Activated CD8-positive, alpha-beta memory T cell treated with anti-CD3 and anti-CD28 coated beads for 24 hours (primary cell): ENCODE measurements at places on chromosomes 2 and 18.

GRCh38 chr18:9987931-9988330 lies 74.1 kb downstream of the VAPA start:
- no peak for DNase-seq

DNA sequence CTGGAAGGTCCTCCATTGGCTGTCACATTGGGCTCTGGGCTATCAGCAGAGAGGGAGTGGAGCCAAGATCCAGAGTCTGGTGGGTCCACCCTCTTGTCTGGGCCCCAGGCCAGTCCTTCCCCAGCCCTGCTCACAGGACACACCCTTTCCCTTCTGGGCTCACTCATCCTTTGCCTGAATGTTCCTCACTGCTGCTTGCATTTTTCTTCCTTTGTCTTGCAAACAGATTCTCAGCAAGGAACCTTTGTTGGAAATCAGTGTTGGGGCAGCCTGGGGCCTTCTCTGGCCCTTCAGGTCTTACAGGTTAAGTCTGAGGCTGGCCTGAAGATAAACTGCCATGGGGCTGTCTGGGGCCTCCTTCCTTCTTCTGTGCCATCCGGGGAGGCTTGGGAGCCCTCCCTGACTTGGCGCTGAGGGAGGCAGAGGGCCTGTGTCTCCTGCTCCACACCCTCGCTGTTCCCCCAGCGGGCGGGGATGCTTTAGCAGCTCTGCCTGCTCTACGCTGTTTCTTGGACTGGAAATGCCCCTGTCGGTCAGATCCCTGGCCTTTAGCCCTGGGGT lies 11.5 kb upstream of the CELF4 start:
- DNase-seq: no peak

- DNase-seq: no peak
Observed at GRCh38 chr18:63040788-63041410, 278.7 kb downstream of the BCL2 start.

DNA sequence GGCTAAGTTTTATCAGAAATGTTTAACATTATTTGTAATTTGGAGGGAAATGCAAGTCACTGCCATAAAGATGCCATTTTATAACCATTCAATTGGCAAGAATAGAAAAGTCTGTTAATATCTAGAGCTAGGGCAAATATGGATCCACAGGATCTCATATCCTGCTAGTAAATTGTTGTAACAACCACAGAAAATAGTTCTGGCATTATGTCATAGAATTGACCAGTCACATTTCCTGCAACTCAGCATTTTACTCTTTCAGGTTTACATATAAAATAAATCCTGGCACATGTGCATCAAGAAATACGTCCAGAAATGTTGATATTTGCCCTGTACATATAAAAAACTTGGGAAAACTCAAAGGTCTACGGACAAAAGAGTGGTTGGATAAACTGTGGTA lies 32.9 kb downstream of the OSBPL6 start:
- no peak for DNase-seq

DNA sequence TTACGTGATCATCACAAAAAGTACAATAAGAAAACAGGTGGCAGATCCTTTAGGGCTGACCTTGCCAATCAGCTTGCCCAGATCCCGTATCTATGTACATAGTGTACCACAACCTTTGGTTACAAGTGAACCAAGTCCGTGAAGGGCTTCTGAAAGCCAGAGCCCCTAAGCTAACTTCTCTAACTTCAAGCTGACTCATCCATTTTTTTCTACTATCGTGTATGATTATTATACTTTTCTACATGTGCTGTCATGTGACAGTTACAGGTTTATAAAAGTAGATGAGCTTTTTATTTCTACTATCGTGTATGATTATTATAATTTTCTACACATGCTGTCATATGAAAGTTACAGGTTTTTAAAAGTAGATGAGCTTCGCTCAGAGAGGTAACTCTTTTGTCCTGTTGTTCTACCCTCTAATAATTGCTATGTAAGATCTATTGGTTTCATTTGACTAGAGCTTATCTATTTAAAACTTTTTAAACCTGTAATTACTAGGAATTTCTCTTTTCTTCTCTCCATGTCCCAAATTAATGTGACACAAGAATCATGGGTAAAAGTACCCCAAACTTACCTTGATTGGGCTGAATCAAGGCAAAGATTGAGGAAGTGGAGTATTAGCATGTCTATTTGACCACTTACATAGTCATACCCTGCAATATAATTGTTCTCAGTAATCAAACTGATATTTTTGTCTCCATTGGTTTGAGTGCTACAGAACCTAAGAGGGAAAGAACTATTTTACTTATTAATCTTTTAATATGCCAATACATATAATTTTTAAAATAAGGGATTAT lies 29.4 kb upstream of the DNAH7 start:
- DNase-seq: no peak

DNA sequence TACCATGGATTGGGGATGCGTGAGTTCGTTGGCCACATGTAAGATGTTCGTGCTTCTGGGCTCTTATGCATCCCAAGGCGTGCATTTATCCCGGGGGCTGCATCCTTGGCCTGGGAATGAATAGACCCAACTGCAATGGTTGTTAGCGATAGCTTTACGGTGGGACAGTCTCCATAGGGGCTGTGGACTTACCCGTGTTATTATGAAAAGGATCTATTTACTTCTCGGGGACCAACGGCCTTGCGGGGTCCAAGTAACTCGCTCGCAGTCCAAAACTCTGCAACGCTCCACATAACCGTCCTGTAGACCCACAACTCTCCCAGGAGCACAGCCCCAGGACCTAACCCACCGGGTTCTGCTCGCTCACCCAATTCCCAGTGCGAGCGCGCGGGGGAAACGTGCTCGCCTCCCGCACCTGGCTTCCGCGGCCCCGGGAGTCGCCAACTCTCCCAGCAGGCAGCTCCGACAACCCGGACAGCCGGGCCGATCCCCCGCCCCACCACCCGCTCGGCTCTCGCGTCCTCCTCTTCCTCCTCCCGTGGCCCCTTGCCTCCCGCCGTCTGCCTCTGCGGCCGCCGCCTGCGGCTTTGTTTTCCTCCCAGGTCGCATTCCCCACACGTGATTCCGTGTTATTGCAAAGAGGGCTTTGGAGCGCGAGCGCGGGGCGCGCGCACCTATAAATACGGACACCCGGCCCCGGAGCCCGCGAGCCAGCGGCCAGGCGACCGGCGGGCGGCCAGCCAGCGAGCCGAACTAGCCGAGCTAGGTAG lies at the start of gene CABLES1:
CABLES1 (plus strand) TSS at position 706 of the 770 bp plus-strand sequence. CDS start 278 bp downstream, outside the sequence.
- peak; percentile 75 for DNase-seq
